Activated T-helper 1 cell treated with anti-CD3 and anti-CD28 coated beads, Interleukin-12 subunit alpha, Interleukin-12 subunit beta, Interleukin-2, Interleukin-4 antibody, amounts not matched to agents 30 ng/mL and 10 ng/mL and 1 ng/mL, durations not matched to agents 14 hours and 24 hours and 36 hours (primary cell): ENCODE measurements at places on chromosomes 12 and 14. TPM values are rescaled to one million over a fixed set of nuclear protein-coding genes. Genes with fewer than 3 reads are reported as not detected.

TMEM229B gene
- 1.7 and 1.8 TPM in 2 replicates for total RNA-seq

KLRD1 gene
- total RNA-seq: 2.5 and 2.7 TPM in 2 replicates

A2M gene
- not detected in 2 replicates for total RNA-seq

SIRT4 gene
- 1.0 and 1.7 TPM in 2 replicates for total RNA-seq

DNAJC22 gene
- total RNA-seq: 0.16 TPM in 1 of 2 replicates, not detected in the other

RFLNA gene
- not detected in 2 replicates for total RNA-seq

- H3K4me1 ChIP-seq: no peaks in the 10 kb centered on the region
- H3K27me3 ChIP-seq: no peaks in the 10 kb centered on the region
- H3K4me3 ChIP-seq: no peak overlapping the region
- no peak overlapping the region for H3K27ac ChIP-seq
These were observed 147.1 kb upstream of the PLEKHA5 start for GRCh38 chr12:18982226-18982949.

DNA sequence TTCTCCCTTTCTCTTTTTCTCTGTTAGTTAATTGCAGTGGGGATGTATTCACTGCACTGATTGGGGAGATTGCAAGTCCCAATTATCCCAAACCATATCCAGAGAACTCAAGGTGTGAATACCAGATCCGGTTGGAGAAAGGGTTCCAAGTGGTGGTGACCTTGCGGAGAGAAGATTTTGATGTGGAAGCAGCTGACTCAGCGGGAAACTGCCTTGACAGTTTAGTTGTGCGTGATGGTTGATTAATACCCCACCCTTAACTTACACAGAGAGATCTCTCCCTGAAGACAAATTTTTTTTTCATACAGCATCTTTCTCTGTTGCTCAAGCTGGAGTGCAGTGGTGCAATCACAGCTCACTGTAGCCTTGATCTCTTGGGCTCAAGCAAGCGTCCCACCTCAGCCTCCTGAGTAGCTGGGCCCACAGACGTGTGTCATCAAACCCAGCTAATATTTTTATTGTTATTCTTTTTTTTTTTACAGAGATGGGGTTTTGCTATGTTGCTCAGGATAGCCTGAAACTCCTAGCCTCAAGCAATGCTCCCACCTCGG, 4.6 kb downstream of the C1S start:
- no peak for DNase-seq
- H3K27me3 ChIP-seq: peaks cover 21% of the 10 kb centered on the region
- H3K27ac ChIP-seq: no peak overlapping the region
- no peak overlapping the region for H3K4me3 ChIP-seq
- no peaks in the 10 kb centered on the region for H3K36me3 ChIP-seq

- H3K27me3 ChIP-seq: no peaks in the 10 kb centered on the region
- peaks cover 58% of the 10 kb centered on the region for H3K36me3 ChIP-seq
- no peak overlapping the region for H3K4me3 ChIP-seq
- peaks cover 9% of the 10 kb centered on the region for H3K4me1 ChIP-seq
- no peak for DNase-seq
- no peak overlapping the region for H3K27ac ChIP-seq
These were observed 59.1 kb upstream of the SLC6A13 start for GRCh38 chr12:321606-322326.
